ENCODE measurements at places on chromosomes 5 and 9. TPM values are rescaled to one million over a fixed set of nuclear protein-coding genes. Genes with fewer than 3 reads are reported as not detected.

SMIM33 gene
- 0.32 TPM for total RNA-seq

- no peak for DNase-seq
Observed at GRCh38 chr5:11050596-11051304, 289.7 kb upstream of the DAP start.

DNA sequence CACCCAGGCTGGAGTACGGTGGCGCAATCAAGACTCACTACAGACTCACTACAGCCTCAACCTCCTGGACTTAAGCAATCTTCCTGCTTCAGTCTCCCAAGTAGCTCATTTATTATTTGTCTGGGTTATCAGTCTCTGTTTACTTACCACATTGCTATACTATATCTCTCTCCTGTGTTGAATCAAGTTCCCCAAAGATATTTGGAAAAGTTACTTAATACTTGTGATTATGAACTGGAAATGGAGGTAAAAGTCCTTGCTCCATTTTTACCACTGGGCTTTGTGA, 55.6 kb downstream of the ANGPTL2 start:
- no peak for DNase-seq

DNA sequence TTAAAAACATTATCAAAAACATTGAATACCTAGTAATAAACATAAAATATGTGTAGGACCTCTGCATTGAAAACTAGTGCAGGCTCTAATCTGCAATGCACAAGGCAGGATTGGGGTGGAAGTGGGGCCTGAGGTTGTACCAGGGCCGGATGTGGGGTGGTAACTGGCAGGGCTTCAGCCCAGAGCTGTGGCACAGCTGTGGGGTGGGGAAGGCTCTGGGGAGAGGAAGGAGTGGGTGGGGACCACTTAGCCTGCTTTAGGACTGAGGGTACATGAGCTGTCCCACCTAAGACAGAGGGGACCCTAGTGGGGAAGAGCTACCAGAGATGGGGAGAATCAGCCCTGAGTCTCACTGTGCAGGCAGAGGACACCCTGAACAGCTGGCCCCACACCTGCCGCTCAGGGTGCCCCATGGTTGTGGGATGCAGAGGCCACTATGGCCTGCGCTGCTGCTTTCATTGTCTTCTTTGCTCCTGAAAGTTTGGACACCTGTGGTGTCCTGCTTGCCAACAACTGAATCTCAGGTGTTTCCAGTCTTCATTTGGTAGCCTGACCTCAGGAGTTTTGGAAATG, 311.4 kb downstream of the TLE4 start:
- DNase-seq, result peak; percentile 78

DNA sequence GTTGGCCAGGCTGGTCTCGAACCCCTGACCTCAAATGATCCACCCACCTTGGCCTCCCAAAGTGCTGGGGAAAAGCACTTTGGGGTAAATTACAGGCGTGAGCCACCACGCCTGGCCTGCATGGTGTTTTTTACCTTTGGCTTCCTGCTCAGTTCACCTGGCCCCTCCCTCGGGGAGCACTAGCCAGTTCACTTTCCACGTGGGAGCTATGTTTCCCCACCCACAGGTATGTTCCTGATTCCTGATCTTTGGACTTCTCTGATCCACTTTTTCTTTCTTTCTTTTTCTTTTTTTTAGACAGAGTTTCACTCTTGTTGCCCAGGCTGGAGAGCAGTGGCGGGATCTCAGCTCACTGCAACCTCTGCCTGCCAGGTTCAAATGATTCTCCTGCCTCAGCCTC, 15.8 kb downstream of the DAB2IP start:
- no peak for DNase-seq

GRCh38 chr5:172571413-172571812, 69.7 kb upstream of the NEURL1B start:
- DNase-seq, result no peak
